ENCODE measurements at places on chromosomes 13 and 19.
A peak's percentile ranks its signal among the peaks of the same experiment; 100 is the strongest.

- peak; percentile 32 for DNase-seq
Observed at GRCh38 chr13:80235166-80235966, 105.6 kb downstream of the SPRY2 start.

GRCh38 chr13:42345367-42345766 is 73.4 kb downstream of the AKAP11 start:
- DNase-seq: no peak

GRCh38 chr19:48424694-48425219 is 21.0 kb upstream of the GRWD1 start:
- peak; percentile 52 for DNase-seq

- DNase-seq: no peak
Observed at GRCh38 chr13:111503905-111504695, 183.7 kb downstream of the TEX29 start.

DNA sequence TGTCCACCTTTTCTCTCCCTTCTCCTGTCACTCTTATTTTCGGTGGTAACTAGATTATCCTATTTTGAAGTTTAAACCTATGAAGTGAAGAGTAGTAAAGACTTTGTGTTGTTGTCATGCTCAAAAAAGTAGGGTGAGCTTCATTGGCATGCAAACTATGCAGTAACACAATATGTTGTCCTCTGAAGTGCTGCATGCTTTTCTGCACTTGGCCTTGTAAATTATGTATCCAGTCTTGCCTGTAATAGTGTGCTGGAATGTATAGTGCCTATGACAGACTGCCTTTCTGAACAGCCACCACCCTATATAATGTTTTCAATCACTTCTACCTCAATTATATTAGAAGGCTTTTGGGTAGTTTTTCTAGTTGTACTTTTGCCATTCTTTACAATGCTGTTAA is 1198.2 kb upstream of the PCDH20 start:
- DNase-seq: no peak

DNA sequence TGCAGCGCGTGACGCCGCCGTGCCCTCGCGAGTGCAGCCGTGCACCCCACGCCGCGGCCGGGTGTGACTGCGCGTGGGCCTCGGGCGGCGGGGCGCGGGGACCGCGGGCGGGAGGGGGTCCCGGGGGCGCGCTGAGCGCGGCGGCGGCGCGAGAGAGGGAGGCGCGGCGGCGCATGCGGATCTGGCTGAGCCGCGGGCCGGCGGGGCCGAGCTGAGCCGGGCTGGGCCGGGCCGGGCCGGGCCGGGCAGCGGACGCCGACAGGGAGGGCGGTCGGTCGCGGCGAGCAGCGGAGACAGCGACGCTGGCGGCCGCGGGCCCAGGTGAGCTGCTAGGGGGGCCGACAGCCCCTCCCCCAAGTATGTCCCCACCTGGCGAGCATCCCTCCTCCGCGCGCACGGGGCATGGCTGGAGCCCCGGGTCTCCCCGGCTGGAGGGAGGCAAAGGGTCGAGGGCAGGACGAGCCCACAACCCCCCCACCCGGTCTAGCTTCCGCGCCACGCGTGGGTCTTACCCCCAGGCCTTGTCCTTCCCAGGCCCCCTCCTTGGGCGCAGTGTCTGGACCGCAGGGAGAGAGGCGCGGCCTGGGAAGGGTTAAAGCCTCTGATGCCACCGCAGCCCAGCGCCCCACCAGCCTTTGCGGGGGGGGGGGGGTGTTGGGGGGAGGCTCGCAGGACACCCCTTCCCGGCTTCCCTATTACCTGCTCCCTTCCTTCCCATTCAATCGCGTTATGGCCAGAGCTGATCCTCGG is at the start of gene SPTBN4:
Gene SPTBN4 (plus strand): TSS at position 17 of the 750 bp plus-strand sequence. CDS start 5,621 bp downstream, outside the sequence.
- DNase-seq: no peak

DNA sequence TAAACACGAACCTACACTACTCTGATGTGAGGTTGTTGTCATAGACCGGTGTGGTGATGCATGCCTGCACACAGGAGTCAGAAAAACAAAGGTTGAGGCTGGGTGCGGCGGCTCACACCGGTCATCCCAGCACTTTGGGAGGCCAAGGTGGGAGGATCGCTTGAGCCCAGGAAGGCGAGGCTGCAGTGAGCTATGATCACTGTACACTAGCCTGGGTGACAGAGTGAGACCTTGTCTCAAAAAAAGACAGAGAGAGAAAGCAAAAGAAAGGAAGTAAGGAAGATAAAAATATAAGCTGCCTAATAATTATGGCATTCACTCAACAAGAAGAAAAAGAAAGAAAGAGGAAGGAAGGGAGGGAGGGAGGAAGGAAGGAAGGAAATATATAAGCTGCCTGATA is 9.3 kb downstream of the GP6 start:
- DNase-seq: no peak

- DNase-seq: no peak
Observed at GRCh38 chr13:77222000-77222690, 104.7 kb downstream of the MYCBP2 start.

- DNase-seq: no peak
Observed at GRCh38 chr13:97257228-97257755, 35.2 kb downstream of the MBNL2 start.

- no peak for DNase-seq
Observed at GRCh38 chr13:34356686-34357434, 538.9 kb downstream of the RFC3 start.

- no peak for DNase-seq
Observed at GRCh38 chr13:61954092-61954491, 538.4 kb upstream of the PCDH20 start.

- no peak for DNase-seq
Observed at GRCh38 chr13:64453831-64454230, 2776.3 kb downstream of the PCDH9 start.

DNA sequence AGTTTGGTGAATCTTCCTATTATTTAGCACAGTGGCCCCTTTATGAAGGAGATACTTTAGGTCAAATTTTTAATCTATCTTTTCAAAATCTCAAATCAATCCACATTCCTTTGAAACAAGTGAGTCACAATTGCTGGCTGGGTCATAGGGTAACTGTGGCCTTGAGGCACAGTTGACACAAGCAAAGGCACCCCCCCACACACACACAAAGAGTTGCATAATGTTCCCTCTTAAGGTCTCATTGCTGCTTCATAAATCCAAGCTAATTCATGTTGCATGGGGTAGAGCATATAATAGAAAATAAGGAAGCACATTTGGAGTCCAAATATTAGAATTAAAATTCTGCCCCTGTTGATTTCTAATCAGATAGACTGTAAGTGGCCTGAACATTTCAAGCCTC is 171.5 kb downstream of the DLEU7 start:
- DNase-seq: no peak

DNA sequence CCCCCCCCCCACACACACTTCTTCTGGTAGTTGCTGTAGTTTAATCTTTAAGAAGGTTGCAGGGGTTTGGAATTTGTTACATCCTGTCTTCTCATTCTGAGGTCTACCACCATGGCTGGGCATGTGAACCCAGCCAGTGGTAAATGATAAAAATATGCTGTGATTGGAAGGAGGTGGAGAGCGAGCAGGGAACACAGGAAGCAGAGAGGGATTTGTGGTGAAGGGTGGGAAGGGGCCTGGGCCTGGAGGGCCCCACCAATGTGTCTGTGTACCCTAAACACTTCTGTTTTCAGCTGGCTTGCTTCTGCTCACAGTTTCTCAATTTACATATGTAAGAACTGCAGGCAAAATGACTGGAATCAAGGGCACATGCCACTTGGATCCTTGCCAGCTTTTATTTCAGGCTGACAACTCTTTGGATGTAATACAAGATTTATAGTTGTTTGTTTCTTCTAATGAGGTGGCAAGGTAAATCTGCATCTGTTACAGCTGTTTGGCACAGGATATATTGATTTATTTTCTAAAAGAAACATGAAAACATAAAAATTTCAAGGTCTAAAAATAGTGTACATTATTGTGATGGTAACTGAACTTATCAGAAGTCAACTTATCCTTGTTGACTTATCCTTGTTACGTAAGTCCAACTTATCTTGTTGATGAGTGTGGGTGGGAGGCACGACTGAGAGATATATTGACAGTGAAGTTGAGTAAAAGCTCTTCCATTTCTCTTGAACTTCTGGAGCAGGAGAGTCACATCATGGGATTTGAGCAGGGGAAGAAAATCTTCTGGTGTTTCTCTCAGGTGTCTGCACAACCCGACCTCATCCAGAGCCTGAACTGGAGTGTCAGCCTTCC is 313.2 kb downstream of the SHISA2 start:
- DNase-seq: no peak

DNA sequence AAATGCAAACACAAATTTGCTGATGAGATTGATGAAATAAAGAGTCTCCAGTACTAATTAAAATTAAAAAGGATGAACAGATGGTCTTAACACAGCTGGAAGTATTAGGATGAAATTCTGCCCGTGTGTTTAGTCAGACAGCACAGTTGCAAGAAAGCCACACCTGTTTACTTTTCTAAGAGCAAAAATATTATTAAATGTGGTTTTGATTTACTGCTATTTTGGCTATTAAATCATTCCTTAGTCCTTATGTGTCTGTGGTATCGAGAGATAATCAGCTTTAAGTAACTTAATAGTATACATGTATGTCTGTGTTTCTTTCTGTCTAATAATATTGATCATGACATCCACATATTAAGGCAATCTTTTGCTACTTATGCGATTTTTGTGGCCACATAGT is 494.9 kb downstream of the GPC6 start:
- no peak for DNase-seq

- DNase-seq: no peak
Observed at GRCh38 chr13:84339456-84339855, 457.2 kb upstream of the SLITRK1 start.

- peak; percentile 69 for DNase-seq
Observed at GRCh38 chr13:50156140-50156539, 140.9 kb downstream of the KCNRG start.

DNA sequence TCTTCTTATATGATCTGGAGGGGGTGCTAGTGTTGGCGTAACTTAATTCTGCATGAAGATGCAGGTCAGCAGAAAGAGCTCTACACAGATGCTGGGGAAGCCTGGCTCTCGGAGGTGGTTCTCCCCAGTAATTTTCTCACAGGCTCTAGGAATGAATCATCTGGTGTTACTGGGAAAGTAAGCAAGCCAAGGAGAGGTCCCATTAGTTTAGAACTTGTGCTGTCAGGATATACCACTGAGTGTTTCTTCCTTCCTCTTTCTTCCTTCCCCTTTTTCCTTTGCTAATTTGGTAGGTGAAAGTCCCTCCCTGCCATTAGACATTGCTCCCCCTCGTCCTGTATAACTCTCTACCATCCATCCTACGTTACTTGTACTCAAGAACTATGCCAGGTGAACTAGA is 68.3 kb downstream of the ATP8A2 start:
- no peak for DNase-seq

GRCh38 chr19:45677351-45678230 is 9.6 kb downstream of the GIPR start:
- peak; percentile 53 for DNase-seq

GRCh38 chr13:51221674-51222036 is 543 bp upstream of the FAM124A start:
- no peak for DNase-seq

GRCh38 chr19:46132508-46133100 is 8.1 kb upstream of the IGFL3 start:
- no peak for DNase-seq

DNA sequence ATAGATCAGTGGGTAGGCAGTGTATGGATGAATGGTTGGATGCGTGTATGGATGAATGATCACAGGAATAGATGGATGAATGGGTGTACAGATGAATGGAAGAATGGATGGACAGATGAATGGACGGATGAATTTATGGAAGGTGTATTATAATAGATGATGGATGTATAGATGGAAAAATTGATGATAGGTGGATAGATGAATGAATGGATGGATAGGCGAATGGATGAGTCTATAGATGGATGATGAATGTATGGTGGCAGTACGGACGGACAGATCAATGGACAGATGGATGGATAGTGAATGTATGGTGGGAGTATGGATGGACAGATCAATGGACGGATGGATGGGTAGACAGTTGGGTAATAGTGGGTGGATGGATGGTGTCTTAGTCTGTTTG is 49.0 kb upstream of the ONECUT3 start:
- no peak for DNase-seq

DNA sequence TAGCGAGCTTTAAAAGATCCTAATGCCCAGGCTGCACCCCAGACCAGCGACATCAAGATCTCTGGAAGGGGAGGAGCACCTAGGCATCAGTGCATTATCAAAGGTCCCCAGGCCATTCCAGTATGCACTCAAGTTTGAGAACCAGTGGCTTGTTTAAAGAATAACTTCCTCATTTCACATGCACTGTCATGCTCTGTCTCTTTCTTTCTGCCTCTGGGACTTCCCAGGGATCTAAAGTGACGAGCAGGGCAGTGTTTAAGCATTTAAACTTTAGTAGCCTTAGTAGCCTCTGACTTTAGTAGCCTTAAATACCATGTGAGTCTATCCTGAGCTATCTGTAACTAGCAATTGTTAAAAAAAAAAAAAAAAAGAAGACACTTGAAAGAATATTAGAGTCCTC is 8.9 kb upstream of the FARP1 start:
- DNase-seq: no peak

- peak; percentile 57 for DNase-seq
Observed at GRCh38 chr13:44191504-44192171, 182.0 kb upstream of the SERP2 start.

GRCh38 chr13:93723316-93723715 is 496.7 kb downstream of the GPC6 start:
- DNase-seq: no peak

DNA sequence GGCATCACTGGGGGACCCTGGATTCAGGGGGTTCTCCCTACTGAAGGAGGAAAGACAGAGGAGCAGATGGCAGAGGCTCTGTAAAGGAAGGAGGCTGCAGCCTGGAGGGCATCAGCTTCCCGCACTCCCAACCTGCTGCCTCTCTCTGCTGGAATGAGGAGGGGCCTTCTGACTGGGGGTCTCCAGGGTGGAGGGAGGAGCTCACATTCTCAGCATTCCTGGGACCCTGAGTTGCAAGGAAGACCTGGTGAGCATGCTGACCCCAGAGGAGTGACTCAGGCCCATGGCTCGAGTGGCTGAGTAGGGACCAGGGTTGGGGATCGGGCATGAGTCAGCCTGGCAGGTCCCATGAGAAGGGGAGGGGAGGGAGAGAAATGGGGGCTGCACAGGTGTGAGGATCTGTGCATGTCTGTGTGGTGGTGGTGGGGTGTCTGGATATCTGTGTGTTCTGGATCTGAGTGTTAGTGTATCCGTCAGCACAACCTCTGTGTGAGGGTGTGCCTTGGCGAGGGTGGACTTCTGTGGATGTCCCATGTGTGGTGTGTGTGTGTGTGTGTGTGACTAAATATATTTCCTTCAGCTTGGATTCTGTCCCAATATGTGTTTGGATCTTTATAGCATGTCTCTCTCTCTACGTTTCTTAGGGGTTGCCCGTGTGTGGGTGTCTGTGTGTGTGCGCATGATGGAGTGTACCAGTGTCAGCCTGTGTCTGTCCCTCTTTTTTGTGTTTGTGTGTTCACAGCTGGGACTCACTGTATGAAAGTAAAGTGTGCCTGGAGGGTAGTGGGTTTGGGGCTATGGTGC is 4.6 kb downstream of the AXL start:
- peak; percentile 89 for DNase-seq

DNA sequence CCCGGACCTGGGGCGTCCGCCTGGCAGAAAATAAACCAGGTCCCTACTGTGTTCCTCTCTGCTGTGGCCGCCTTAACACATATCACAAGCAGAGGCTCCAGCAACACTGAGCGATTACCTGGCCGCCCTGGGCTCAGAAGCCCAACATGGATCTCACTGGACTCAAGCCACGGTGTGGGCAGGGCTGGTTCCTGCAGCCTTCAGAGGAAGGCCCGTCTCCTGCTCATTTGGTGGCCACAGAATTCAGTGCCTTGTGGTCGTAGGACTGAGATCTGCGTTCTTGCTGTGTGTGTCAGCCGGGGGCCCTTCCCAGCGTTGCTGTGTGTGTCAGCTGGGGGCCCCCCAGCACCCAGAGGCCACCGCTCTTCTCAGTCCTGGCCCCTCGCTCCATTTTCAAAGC is 30.2 kb downstream of the C2CD4C start:
- no peak for DNase-seq

- no peak for DNase-seq
Observed at GRCh38 chr19:52492201-52492993, 35.1 kb upstream of the ZNF808 start.

All from HCEC 1CT (cell line).